Chondrocyte (in vitro differentiated cells): ENCODE measurements at places on chromosomes 4 and X.

GRCh38 chr4:118177126-118177525, 142.8 kb downstream of the NDST3 start:
- DNase-seq: no peak
- peaks cover 2% of the 10 kb centered on the region for H3K36me3 ChIP-seq
- no peaks in the 10 kb centered on the region for H3K27me3 ChIP-seq
- H3K27ac ChIP-seq: no peak overlapping the region
- H3K4me1 ChIP-seq: peaks cover 30% of the 10 kb centered on the region
- no peak overlapping the region for H3K4me3 ChIP-seq

- H3K36me3 ChIP-seq: peaks cover 7% of the 10 kb centered on the region
- H3K27me3 ChIP-seq: no peaks in the 10 kb centered on the region
- DNase-seq: no peak
- no peaks in the 10 kb centered on the region for H3K4me1 ChIP-seq
Observed at GRCh38 chrX:46733226-46733625, 25.7 kb downstream of the SLC9A7 start.

DNA sequence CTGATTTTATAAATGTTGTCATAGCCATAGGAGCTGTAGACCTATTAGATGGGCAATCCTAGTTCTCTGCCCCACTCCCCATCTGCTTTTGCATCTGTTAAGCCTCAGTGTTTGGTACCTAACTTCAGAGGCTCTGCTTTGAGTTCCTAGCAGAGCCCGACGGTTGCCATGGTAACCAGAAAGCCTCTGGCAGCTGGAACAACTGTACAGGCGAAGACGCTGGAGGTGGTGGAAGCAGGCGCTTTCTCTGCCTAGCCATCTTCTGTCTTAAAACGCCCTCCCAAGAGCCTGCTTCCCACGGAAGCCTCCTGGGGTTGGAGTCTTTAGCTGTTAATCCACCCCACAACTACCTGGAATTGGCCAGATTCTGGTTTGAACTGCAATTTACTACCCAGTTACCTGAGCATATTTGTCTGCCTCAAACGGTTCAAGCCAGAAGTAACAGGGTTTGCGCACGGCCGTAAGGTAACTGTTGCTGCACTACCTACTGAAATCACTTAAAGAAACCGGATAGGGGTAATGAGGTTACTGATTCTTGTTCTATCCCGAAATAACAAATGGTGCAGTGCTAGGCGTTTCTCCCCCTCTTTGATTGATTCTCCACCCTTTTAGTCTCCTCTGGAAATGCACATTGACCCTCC, 1.0 kb upstream of the GABRG1 start:
- no peak for DNase-seq
- peaks cover 24% of the 10 kb centered on the region for H3K27me3 ChIP-seq
- H3K4me3 ChIP-seq: no peak overlapping the region
- no peak overlapping the region for H3K27ac ChIP-seq

- no peaks in the 10 kb centered on the region for H3K4me1 ChIP-seq
- H3K36me3 ChIP-seq: no peaks in the 10 kb centered on the region
- no peak overlapping the region for H3K4me3 ChIP-seq
- peaks cover 10% of the 10 kb centered on the region for H3K27me3 ChIP-seq
- H3K27ac ChIP-seq: no peak overlapping the region
Observed at GRCh38 chr4:164734484-164734883, 19.4 kb upstream of the SMIM31 start.

GRCh38 chr4:152708796-152709195, 29.0 kb upstream of the TMEM154 start:
- H3K27ac ChIP-seq: no peak overlapping the region
- peaks cover 11% of the 10 kb centered on the region for H3K27me3 ChIP-seq
- peaks cover 8% of the 10 kb centered on the region for H3K36me3 ChIP-seq
- no peak for DNase-seq
- no peaks in the 10 kb centered on the region for H3K4me1 ChIP-seq

- H3K27ac ChIP-seq: no peak overlapping the region
- H3K4me3 ChIP-seq: no peak overlapping the region
- no peak for DNase-seq
Observed at GRCh38 chr4:163544407-163545038, 50.0 kb downstream of the TMA16 start.

DNA sequence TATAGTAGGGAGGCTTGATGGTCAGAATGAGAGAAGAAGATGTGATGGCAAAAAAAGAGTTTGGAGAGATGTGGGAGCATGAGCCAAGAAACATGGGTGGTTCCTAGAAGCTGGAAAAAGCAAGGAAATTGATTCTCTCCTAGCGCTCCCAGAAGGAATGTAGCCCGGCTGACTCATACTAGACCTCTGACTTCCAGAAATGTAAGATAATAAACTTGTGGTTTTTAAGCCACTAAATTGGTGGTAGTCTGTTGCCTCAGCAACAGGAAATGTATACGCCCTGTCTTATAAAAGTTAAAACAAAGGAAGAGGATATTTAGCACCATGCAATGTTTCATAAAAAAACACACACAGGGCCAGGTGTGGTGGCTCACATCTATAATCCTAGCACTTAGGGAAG, 182.7 kb upstream of the PCDH7 start:
- H3K36me3 ChIP-seq: no peaks in the 10 kb centered on the region
- H3K4me3 ChIP-seq: no peak overlapping the region
- no peak for DNase-seq
- no peaks in the 10 kb centered on the region for H3K27me3 ChIP-seq
- peaks cover 28% of the 10 kb centered on the region for H3K4me1 ChIP-seq
- peak overlapping the region; percentile 15 for H3K27ac ChIP-seq

- no peak overlapping the region for H3K4me3 ChIP-seq
- H3K27me3 ChIP-seq: no peaks in the 10 kb centered on the region
- no peaks in the 10 kb centered on the region for H3K4me1 ChIP-seq
- peaks cover 3% of the 10 kb centered on the region for H3K36me3 ChIP-seq
- no peak for DNase-seq
- no peak overlapping the region for H3K27ac ChIP-seq
Observed at GRCh38 chr4:66465111-66465510, 794.8 kb upstream of the EPHA5 start.

GRCh38 chrX:40504801-40505605, 75.8 kb upstream of the ATP6AP2 start:
- DNase-seq: no peak
- no peaks in the 10 kb centered on the region for H3K36me3 ChIP-seq
- peaks cover 18% of the 10 kb centered on the region for H3K4me1 ChIP-seq
- H3K27ac ChIP-seq: peak overlapping the region; percentile 94
- peaks cover 3% of the 10 kb centered on the region for H3K27me3 ChIP-seq

DNA sequence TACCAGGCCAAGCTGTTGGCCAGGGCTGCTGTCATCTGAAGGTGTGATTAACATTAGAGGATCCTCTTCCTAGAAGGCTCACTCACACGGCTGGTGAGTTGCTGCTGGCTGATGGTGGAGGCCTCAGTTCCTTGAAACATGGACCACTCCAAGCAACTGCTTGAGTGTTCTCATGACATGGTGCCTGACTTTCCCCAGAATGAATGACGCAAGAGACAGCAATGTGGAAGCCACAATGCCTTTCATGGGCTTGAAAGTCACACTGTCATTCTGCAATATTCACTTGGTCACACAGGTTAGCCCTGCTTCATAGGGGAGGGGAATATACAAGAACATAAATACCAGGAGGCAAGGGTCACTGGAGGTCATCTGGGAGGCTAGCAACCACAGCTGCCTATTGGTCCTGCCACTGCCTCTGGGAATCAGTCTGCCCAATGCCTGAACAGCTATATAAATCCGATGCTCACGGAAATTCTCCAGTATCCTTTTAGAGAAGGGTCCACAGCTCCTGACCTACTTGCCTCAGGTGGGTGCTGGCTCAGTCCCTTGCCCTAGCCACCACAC, 97.1 kb upstream of the MAML3 start:
- no peaks in the 10 kb centered on the region for H3K27me3 ChIP-seq
- no peak overlapping the region for H3K4me3 ChIP-seq
- peaks cover 20% of the 10 kb centered on the region for H3K4me1 ChIP-seq
- H3K27ac ChIP-seq: no peak overlapping the region
- DNase-seq: no peak
- H3K36me3 ChIP-seq: no peaks in the 10 kb centered on the region

DNA sequence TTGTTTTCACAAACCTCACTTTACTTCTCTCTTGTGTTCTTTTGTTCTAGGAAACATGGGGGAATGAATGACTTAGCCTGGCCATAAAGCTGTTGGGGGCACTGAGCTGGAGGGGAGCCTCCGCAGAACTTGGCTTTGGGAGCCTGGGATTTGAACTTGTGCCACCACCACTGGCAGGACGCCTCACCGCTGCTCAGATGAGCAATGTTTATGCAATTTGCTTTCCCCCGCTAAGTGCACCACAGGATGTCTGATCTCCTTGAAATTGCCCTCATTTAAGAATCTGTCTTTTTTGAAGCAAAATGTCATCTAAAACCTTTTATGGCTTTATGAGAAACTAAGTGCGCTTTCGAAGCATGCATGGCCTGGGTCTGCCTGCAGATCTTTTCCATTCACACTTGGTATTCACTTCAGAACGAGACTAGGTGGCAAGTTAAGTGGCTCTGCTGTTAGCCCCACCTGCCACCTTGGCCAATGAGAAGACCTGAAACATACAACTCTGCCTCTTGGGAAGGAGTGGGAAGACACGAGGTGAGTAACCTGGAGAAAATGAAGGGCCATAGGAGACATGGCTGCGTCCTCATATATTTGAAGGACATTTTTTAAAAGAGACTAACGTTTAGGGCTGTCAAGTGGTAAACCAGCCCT, 119.3 kb downstream of the LDB2 start:
- H3K4me3 ChIP-seq: no peak overlapping the region
- no peak overlapping the region for H3K27ac ChIP-seq
- DNase-seq: no peak
- peaks cover 4% of the 10 kb centered on the region for H3K4me1 ChIP-seq
- H3K27me3 ChIP-seq: no peaks in the 10 kb centered on the region
